ENCODE measurements at places on chromosomes 5 and 9. TPM values are rescaled to one million over a fixed set of nuclear protein-coding genes. Genes with fewer than 3 reads are reported as not detected.

DNA sequence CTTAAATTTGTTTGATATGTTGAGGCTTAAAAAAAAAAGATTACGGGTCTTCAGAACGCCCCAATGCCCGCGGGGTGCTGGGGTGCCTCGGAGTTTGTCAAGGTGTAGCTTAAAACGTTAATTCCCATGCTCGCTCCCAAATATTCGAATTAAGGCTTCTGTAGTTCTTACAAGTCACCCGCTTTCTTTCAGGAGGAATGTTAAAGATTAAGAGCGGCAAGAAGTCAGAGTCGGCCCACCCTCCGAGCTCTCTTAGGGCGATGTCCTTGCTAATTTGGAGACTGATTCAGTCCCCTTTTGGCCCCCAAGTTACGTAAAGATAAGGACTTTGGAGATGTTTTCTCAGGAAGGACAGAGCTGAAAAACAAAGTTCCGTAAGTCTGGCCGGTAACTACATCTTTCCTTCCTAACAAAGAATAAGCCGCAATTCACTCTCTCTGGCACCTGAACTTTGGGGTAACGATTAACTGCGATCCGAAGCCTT is 746 bp upstream of the NPM1 start:
- DNase-seq = no peak

GRCh38 chr5:16932401-16932800 is 3.7 kb downstream of the MYO10 start:
- DNase-seq = no peak

GRCh38 chr5:178287791-178288105 is 55.1 kb upstream of the PHYKPL start:
- no peak for DNase-seq

DNA sequence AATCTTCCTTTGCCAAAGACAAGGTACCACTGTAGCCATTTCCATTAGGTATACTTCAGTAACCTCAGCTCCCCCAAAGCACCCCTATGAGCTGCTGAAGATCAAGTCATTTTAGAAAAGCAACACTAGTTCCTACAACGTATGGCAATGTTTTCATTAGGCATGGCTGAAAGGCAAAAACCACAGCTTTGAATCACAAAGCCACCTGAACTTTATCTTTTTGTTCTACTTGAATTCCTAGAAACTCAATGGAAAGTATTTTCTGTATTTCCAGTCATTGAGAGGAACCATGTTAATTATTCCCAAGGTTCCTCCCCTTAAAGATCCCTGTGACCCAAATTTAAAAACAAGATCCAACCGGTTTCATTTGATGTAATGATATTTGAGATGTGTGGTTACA is 152.1 kb downstream of the EFNA5 start:
- no peak for DNase-seq

DNA sequence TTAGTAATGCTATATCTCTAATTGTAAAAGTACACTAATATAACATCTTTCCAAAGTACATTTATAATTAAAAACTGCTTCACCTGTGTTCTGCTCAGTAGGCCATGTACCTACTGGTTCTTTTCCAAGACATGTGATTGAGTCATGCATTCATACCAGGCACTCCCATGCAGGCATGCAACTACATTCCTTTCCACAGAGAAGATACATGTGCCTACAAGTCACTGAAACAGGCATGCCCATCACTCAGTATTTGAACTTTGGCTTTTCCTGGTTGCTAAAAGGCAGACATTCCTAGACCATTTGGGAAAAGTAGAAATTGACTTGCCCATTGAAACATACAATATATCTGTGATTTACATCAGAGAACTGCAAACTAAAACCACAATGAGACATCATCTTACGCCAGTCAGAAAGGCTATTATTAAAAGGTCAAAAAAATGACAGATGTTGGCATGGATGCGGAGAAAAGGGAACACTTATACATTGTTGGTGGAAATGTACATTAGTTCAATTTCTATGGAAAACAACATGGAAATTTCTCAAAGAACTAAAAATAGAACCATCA is 148.3 kb upstream of the MOCS2 start:
- no peak for DNase-seq

DNA sequence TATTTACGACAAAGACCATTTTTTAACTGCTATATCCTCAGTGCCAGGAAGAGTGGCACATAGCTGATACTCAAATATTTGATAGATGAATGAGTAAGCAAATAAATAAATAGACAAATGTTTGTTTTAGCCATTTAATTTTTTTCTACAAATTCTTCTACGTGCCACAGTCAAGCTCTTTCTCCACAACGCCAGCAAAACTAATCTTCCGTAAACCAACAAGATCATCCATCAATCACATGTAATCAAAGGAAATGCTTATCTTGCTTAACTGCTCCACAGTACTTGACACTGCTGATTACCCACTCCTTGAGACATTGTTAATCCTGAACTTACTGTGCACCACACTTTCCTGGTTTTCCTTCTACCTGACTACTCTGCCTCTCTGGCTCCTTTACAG is 136.7 kb downstream of the EDIL3 start:
- no peak for DNase-seq

Gene GTF3C4
- 15.9 TPM for polyA plus RNA-seq

DNA sequence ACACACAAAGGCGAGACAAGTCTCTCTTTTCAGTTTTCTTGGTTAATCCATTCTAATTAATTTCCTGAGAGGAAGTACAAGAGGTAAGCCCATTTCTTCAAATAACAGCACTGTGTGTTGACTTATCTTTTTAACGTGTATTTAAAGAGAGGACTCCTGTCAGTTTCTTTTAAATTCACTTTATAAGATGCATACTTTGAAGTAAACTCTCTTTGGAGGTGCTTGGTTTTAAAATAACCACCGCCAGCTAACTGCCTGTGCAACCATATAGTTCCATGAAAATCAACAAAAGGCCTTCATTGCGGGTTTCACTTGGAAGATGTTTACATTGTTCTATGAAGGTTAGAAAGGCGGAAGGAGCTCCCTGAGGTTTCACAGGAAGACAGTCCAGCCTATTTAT is 13.1 kb upstream of the SERINC5 start:
- no peak for DNase-seq

Gene FXN
- 12.1 TPM for polyA plus RNA-seq

Gene CCNO
- 0.26 TPM for polyA plus RNA-seq

DNA sequence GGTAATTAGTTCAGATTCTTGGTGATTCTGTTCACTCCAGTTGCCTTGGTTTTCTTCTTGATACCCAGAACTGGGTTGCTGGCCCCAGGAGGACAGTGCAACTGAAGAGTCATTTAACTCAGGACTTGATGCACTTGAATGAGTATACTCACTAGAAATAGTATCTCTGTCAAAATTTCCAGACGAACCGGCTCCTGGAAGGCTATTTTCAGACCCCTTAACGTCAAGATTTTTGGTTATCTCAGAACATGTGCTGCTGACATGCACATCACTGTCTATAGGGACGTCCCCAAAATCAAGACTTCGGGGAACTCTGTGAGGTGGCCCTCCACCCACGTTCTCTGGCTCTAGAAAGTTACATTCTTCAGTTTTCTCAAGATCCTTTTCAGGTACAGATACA is 56.7 kb upstream of the PCA3 start:
- DNase-seq = no peak

DNA sequence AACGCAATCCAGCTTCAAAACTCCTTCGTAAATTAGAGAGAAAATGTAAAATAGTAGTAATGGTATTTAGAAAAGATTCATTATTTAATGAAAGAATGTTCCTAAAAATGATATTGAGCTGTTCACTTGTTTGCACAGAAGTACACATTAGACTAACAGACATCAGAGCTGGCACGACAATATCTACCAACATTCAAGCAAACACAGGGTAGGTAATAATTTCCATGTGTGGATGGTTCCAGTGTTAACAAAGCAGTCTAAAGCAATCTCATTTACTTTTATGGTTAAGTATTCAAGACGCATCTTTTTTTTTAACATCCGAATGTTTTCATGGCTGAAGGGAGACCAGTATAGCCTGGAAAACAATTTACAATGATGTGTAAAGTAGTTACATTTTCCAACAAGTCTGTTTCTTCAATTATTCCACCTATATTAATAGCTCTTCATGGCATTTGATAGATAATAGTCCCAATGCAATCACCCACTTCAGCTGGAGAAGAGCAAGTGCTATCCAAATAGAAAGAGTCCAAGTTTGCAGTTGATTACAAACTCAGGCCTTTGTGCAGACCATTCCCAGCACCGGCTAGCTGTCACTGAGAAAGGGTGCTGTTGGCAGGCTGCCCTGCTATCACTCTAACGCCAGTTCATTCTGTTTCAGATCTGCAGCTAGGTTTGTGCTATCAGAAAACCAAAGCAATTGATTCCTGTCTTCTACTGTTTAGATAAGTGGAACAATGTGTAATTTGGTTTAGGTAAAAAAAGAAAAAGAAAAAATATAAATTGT is 458.8 kb downstream of the DTWD2 start:
- DNase-seq = peak; percentile 40

GRCh38 chr5:140608722-140609121 is 24.3 kb downstream of the CD14 start:
- no peak for DNase-seq

Gene C7
- not detected for polyA plus RNA-seq

Gene WDR31
- 2.4 TPM for polyA plus RNA-seq

DNA sequence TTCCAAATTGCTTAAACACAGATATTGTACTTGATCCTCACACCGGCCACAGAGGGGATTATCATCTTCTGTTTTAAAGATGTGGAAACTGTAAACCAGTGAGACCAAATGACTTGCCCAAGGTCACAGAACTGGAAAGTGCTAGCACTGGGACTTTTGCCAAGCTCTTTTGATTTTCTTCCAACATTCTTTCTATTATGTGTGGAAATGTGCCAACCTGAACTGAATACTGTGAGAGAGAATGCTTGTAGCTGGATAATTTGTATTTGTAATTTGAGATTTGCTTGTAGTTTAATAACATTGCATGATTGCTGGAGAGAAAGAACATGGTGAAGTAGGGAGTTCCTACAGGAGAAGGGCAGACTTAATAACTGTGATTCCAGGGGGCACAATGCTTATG is 977.9 kb upstream of the NUDT12 start:
- DNase-seq = peak; percentile 83

DNA sequence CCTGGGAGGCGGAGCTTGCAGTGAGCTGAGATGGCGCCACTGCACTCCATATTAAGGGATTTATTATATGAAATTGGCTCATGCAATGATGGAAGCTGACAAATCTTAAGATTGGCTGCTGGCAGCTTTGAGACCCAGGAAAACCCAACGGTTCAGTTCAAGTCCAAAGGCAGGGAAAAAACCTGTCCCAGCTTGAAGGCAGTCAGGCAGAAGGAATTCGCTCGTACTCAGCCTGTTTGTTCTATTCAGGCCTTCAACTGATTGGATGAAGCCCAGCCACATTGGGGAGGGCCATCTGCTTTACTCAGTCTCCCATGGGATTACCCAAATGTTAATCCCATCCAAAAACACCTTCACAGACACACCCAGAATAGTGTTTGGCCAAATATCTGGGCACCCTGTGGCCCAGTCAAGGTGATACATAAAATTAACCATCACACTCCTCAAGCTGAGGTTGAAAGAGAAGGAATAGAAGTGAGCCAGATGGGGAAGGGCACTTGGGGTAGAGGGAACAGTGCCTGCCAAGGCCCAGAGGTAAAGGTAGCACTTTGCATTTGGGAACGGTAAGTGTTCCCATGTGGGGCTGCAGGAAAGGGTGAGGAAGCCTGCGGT is 8.5 kb upstream of the ORM1 start:
- no peak for DNase-seq

- peak; percentile 14 for DNase-seq
These were observed 342.1 kb downstream of the PRR16 start for GRCh38 chr5:120806202-120806601.

Gene FSTL4
- polyA plus RNA-seq = not detected

- no peak for DNase-seq
These were observed 151.8 kb upstream of the TLX3 start for GRCh38 chr5:171157276-171157675.

GRCh38 chr9:21251190-21251589 is 11.4 kb upstream of the IFNA14 start:
- DNase-seq = no peak

DNA sequence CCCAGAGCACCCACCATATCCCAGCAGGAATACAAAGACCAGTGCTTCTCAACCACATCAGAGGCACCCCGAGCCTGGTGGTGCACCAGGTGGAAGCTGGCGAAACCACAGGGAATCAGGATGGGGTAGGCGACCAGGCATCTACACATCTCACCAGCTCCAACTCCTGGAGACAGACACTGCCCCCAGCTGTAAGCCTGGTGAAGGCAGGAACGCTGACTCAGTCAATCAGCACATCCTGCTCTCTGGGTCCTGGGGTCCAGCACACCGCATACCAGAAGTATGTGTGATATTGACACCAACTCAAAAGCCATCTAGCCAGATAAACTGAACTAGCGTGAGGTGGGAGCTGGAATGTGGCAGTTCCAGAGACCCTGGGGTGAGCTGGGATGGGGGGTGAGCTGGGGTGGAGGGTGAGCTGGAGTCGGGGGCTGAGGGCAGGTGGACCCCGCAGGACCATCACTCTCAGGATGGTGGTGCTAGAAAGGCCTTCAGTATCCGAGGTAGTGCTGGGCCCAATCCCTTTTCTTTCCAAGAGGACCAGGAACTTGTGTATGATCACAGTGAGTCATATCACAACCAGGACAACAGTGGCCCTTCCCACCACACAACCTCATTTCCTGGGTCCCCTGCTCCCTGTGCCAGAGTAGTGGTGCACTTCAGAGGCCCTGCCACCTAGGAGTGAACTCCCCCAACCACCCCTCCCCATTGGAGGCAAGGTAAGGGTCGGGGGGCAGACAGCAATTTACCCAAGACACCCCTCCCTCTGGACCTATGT is 2.5 kb downstream of the DBN1 start:
- no peak for DNase-seq

Gene URM1
- 41.1 TPM for polyA plus RNA-seq

Gene CDX1
- not detected for polyA plus RNA-seq

GRCh38 chr5:181160152-181160754 is 12.9 kb downstream of the OR2V2 start:
- DNase-seq = no peak

- no peak for DNase-seq
These were observed 43.3 kb upstream of the RASEF start for GRCh38 chr9:83106263-83106662.

DNA sequence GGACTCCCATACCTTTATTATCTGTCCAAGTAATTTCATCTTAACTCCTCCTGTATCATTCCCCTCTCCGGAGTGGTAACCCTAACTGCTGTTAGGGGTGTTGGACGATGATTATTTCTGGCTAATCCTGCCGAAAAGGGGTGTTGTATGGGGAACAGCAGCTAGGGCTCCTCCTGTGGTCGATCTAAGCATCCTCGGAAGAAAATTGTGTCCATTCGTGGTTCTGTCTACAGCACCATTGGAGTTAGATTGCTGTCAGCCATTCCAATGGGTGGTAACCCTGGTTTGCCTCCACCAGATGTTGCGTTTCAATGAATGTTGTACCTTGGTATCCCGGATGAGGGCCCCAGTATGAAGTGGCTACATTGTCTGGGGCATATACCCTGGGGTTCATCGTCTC is 35.6 kb upstream of the LMNB1 start:
- no peak for DNase-seq

DNA sequence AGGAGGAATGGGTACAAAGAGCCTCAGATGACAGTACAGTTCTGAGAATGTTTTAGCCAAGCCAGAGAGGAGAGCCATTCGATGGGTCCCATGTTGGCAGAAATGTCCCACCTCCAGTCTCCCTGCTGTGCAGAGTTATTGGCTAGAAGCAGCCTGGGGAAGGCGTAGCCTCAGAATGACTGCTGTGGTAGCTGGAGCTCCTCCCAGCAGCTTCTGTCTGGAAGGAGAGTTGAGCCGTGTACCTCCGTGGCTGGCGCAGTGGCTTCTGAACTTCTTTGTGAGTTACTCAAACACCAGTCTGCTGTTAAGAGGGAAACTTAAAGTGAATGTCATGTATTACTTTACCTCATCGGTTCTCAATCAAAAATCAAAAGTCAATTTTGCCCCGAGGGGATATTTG is 193.3 kb upstream of the SNX2 start:
- DNase-seq = no peak
